ENCODE measurements at places on chromosomes 2 and 18.
A peak's percentile ranks its signal among the peaks of the same experiment; 100 is the strongest.

GRCh38 chr2:148048475-148049221, 27.8 kb downstream of the MBD5 start:
- DNase-seq: no peak

- no peak for DNase-seq
Observed at GRCh38 chr18:49139766-49140165, 189.0 kb upstream of the SMAD7 start.

GRCh38 chr2:120772261-120772660, 36.6 kb downstream of the GLI2 start:
- DNase-seq: no peak

- no peak for DNase-seq
Observed at GRCh38 chr2:235390108-235390815, 103.6 kb upstream of the AGAP1 start.

GRCh38 chr2:113324684-113325160, 46.0 kb upstream of the PAX8 start:
- DNase-seq: peak; percentile 78

GRCh38 chr18:44358402-44358801, 322.3 kb upstream of the SETBP1 start:
- DNase-seq: peak; percentile 24

GRCh38 chr18:63258749-63259566, 60.6 kb downstream of the BCL2 start:
- DNase-seq: peak; percentile 60

DNA sequence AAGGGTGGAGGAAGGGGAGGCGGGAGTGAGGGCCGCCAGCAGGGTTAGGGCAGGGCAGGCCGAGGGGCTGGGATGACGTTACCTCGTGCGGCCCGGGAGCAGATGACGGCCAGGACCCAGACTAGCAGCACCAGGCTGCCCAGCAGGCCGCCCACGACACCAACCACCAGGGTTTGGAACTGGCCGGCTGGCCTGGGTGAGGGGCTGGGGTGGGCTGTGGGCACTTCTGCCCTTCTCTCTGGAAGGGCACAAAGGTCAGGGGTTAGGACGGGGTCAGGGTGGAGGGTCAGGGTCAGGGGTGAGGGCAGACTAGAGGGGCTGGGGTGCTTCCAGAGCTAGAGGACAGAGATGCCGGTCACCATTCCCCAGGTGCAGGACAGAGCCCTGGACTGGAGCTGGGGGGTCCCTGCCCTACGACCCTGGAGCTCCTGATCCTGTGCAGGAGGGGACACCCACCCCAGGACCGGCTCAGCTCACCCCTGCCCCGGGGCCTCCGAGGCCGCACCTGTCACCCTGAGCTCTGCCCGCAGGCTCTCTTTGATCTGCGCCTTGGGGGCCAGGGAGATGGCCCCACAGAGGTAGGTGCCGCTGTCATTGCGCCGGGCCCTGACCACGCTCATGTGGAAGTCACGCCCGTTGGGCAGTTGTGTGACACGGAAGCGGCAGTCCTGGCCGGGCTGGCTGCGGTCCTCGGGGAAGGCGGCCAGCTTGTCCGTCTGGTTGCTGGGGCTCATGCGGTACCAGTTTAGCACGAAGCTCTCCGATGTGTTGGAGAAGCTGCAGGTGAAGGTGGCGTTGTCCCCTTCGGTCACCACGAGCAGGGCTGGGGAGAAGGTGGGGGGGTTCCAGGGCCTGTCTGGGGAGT, 6.3 kb downstream of the PDCD1 start:
- DNase-seq: no peak

DNA sequence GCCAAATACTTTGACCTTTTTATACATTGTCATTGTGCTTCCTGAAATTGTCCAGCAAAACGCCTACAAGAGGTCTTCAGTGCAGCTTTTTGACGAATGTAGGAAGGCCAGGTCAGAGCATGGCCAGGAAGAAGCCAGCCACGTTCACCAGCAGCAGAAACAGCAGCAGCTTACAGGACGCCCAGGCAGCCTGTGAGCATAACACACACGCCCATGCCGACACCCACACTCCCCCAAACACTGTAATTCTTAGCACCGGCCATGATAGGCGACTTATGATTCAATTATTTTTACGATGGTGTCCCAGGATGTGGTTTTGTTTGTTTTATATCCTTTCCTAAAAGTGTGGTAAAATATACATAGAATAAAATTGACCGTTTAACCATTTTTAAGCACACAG, 249.1 kb upstream of the SALL3 start:
- DNase-seq: no peak

DNA sequence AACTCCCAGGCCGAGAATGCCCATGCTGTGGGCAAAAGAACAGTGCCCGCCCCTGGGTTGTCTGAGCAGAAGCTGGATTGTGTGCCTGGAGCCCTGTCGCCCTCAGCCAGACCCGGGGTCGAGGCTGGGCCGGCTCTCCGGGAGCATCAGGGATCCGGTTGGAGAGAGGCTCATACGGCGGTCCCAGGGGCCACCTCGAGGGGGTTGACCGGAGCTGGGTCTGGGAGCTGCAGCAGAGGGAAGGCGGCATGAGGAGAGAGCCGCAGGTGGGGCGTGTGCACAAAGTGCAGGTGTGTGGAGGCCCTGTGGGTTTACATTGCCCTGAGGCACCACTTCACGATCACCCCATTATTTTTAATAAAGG, 39.5 kb downstream of the MBP start:
- DNase-seq: peak; percentile 10

- no peak for DNase-seq
Observed at GRCh38 chr2:237432484-237433092, 18.6 kb upstream of the COL6A3 start.

DNA sequence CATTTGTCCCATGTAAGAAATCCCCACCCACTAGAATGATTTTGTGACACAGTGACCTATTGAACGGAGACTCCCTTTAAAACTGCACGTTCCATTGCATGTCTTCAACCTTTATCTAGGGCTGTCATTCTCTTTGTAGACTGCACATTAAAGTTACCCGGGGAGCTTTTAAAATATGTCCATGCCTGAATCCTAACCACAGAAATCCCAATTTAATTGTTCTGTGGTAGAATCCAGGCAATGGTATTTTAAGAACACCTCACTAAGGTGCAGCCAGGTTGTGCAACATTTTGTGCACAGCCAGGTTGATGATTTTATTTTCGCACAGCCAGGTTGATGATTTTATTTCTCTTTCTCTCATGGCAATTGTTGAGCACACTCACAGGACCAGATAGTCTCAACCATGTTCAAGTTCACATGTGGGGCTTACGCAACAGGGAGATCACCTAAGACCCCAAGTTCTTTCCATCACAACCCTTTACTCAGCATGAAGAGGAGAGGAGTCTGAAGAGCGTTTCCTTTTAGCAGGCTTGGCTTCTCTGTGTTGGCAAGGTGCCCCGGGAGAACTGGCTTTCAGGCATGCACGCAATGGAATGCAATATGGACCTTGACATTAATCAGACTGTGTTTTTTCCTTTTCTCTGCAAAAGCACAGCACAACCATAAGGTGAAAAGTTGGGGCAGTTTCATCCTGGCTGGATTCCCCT, 467.3 kb upstream of the ETAA1 start:
- DNase-seq: no peak

DNA sequence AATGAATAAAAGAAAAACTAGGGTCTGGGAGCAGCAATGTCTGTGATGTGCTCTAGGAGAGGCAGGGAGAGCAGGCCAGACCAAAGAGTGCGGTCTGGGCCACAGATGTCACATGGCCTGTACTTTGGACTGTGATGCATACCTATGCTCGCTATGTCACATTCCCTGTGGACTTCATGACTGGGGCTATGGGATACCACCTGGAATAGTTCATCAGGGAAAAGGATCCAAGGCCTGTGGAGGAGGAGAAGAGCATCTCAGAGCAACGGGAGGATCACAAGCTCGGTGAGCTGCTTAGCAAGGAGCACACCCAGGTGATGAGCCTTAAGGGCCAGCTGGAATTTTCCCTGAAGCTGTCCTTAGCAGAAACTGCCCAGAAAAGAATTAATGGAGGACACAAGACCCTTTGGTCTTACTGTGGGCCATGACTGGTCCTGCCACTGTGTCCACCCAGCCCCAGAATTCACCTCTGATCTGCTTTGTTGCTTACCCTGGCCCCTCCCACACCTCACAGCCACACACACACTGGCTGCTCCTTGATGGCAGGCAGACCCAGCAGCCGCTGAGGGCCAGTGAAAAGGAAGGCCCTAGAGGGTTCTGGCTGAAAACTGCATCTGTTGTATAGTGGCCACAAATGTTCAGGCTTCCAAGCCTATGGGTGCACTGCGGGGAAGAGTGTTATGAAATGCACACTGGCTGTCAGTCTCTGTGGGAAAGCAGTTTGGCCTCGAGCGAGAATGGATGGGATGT, 25.3 kb upstream of the GCC2 start:
- DNase-seq: no peak

DNA sequence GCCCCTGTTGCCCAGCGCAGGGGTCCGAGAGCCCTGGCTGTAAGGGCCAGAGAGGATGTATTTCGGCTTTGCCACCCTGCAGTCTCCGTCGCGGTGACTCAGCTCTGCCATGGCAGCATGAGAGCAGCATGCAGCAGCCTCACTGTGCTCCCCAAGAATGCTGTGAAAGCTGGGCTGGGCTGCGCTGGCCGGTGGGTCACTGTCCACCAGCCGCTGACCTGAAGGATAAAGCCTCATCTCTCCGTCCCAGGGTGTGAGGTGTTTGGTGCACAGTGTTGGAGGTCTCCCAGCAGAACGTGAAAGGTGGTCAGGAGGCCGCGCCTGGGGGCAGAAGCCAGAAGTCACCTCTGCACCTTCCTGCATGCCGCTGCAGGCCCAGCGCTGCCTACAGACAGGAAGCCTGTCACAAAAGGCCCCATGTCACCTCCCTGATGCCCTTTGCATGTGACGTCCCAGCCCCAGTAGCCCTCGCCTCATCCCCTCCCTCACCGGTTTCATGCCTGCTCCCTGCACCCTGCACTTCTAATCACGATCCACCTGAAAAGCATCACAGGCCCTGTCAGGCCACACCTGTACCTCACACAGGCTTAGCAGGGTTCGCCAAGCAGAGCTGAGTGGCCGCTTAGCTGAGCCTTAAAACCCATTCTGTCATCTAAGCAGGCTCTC, 342.1 kb downstream of the EIPR1 start:
- no peak for DNase-seq

- no peak for DNase-seq
Observed at GRCh38 chr2:219167997-219168396, 1.8 kb downstream of the SLC23A3 start.

GRCh38 chr2:20177556-20178248, 47.2 kb downstream of the SDC1 start:
- no peak for DNase-seq

- DNase-seq: peak; percentile 49
Observed at GRCh38 chr2:232420463-232421188, 14.0 kb downstream of the ALPG start.

DNA sequence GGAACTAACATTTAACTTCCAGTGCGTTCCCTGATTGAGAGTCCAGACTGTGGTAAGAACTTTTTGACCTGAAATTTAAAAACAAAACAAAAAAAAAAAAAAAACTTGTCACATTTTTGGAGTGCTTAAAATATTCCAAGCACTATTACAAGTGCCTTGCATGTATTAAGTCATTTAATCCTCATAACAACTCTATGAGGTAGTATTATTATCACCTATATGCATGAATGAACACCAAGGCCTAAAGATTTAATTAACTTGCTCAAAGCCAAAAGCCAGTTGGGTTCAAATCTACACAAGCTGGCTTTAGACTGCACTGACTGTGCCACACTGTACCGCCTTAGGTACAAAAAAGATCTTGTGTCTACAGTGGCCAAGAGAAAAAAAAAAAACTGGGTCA, 35.2 kb downstream of the METTL4 start:
- no peak for DNase-seq

GRCh38 chr2:121670181-121670580, 20.9 kb upstream of the CLASP1 start:
- DNase-seq: no peak

GRCh38 chr2:197274349-197274748, 36.2 kb downstream of the ANKRD44 start:
- no peak for DNase-seq

DNA sequence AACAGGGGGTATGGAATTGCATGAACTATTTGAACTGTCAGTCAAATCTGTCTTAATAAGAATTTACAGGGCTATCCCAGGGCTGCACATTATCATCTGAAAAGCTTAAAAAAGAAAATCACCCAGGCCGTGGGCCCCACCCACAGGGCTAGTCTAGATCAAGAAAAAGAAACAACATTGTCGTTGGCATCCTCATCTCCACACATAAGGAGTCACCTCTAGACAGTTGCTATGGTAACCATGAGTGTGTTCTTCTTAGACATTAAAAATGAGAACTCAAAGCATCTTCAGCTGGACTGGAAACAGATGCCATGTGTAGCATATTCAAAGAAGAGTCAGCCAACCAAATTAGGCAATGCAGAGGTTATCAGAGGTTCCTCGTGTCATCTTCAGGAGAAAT, 72.3 kb upstream of the CPO start:
- DNase-seq: no peak

- DNase-seq: no peak
Observed at GRCh38 chr2:222993920-222994650, 57.9 kb upstream of the KCNE4 start.

GRCh38 chr18:76938619-76939018, 116.3 kb downstream of the ZNF236 start:
- no peak for DNase-seq

DNA sequence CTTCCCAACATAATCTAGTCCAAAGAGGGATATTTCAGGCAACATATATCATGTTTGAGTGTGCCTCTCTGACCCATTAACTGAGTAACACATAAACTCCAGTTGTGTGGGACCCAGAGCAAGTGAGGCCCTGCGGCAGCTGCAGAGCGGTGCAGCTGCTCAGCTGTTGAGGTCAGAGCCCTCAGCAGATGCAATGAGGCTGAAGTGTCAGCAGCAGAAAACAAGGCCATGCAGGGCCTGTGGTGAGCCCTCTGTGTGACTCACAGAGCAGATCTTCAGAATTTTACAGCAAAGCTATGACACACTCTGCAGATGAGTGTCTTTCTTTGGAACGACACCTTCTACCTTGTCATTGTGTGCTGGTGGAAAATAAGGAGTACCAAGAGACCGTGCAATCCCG, 168.5 kb downstream of the CBLN2 start:
- no peak for DNase-seq

DNA sequence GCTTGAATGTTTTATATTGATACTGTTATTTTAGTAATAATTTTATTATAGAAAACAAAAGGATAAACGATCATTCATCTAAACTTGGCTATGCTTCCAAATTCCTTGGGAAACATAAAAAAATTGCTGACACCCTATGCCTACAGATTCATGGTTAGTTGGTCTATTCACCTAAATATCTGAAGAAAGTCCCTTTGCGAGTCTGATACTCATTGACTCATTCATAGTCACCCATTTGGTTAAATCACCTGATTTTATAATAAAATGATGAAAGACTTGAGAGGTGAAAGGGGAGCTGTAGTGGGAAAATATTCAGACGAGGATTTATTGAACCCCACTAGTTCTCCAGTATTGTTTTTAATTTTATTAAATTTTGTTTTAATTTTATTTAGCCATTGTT, 112.0 kb downstream of the PTPN4 start:
- no peak for DNase-seq

GRCh38 chr2:30679426-30680088, 127.7 kb downstream of the CAPN13 start:
- DNase-seq: peak; percentile 18
